Body of pancreas (tissue), 4 donors: ENCODE measurements at places on chromosomes 4 and X.
A peak's percentile ranks its signal among the peaks of the same experiment; 100 is the strongest.

- DNase-seq: no peak
Observed at GRCh38 chr4:189921058-189921457, 19.6 kb upstream of the FRG1 start.

DNA sequence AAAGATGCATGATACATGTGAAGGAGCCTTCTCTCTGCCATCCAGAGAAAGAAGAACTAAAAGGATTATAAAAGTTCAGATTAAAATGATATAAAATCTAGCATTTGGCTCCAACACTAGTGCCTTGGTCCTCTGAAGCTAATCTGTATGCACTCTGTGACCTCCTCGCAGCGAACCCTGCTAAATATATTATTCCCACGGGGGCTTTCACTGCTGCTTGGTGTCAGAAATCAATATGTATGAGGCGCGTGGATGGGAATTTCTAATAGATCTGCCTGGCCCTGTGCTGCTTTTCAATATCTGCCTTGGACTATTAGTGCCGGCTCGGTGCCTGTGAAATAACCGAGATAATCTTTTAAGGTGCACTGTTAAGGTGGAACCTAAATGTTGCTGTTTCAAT is 69.7 kb downstream of the CXXC4 start:
- DNase-seq: peak; percentile 16

DNA sequence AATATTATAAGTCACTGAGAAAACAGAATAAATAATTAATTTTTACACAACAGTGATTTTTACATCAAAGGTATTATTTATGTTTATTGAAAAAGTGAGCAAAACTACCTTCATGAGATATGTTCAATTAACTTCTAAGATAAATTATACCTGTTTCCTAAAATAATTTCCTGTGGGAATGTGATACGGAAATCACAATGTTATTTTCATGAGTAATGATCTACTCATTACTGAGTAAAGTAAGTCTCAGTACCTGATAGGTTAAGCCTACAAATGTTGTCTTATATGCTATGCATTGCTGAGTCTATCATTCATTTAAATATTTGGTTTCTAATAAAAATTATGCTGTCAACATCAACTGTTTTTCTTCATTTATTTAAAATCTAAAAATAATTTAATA is 324.0 kb downstream of the STPG2 start:
- DNase-seq: no peak

DNA sequence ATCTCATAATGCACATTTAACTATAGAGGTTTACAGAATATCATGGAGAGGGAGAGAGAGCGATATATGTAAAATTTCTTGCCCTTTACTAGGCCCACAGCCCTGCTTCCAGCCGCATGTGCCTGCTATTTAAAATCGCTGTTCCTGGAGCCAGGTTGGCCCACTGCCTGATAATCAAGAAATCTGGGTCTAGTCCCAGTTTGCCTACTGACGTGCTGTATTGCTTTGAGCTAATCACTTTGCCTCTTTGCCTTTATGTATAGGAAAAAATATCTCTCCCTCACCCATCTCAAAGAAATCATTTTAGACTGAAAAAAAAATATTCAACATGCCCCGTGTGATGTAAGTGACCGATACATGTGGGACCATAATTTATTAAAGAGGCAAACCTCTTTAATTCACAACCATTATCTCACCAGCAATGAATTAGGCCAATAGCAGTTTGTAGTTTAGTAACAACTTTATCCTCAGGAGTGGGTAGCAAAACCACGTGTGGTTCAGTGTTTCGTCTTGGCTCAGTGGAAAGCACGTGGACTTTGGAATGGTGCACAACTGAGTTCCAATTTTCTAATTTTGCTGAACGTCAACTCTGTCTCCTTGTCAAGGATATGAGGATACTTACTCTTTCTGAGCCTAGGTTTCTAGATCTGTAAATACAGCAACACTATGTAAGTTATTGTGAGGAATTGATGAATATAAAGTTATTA is 62.6 kb downstream of the GRXCR1 start:
- DNase-seq: no peak

DNA sequence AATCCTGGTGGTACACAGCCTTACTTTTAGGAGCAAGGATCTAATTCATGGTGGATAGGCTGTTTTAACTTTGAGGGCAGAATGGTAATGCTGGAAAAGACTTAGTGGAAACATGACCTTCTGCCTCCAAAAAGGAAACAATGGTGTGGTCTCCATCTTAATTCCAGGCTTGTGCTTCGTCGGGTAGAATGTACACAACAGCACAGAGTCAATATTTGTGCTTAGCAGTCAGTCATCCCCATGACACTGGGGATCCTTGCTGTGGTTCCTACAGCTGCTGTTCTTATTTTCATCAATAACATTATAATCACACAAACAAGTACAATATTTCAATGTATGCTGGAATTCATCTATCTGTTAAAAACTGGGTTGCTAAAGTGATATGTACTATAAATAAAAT is 104.4 kb downstream of the HHIP start:
- DNase-seq: no peak

DNA sequence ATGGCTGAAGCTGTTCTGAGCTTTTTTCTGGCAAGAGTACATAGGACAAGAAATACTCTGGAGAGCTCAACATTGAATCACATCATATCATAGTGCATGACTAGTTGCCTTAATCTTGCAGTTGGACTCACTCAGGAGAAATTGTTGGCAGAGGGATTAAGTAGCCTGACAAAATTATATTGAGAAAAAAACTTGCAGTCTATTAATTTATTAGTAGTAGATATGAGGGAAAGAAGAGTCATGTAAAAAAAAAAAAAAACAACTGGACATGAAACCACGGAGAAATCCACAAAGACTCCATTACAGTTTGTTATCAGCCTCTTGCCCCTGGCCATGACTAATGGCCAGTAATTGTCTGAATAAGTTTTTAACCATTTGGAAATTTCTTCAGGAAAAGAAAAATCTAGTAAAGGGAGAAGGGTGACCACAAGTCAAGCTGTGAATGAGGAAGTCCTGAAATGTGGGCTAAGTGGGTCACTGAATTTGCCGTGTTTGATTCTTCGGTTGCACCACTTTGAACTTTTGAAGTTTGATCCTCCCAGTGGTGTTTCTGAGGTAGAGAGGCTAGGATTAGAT is 45.6 kb downstream of the FHL1 start:
- no peak for DNase-seq

DNA sequence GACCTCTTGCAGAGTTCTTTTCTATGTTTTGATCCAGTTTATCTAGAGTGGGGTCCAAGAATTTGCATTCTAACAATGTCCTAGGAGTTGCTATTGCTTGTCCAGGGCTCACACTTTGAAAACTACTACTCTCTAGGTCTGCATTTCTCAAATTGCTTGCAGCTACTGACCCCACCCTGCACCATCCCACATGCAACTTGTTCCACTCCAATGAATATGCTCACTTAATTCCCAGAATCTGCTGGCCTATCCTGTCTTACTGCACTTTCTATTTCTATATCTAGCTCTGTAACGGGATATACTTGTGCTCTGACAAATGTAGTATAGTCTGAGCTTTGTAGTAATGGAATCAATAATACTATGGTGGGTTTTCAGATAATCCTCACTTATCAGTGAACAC is 570.3 kb downstream of the IQCM start:
- no peak for DNase-seq
